MG63 (cell line): ENCODE measurements at places on chromosomes 12 and 14. TPM values are rescaled to one million over a fixed set of nuclear protein-coding genes. Genes with fewer than 3 reads are reported as not detected.

PLA2G1B gene
- not detected in 2 replicates for total RNA-seq

ZBTB25 gene
- 0.57 and 1.6 TPM in 2 replicates for total RNA-seq

NUDT14 gene
- 10.0 and 18.7 TPM in 2 replicates for total RNA-seq

TMEM119 gene
- 24.2 and 31.2 TPM in 2 replicates for total RNA-seq

ATP2B1 gene
- total RNA-seq, result 14.3 and 22.4 TPM in 2 replicates

C12orf76 gene
- total RNA-seq, result 0.47 and 8.3 TPM in 2 replicates

PRPH gene
- 5.0 and 7.1 TPM in 2 replicates for total RNA-seq

BHLHE41 gene
- total RNA-seq, result 0.03 TPM in 1 of 2 replicates, not detected in the other

ART4 gene
- not detected in 2 replicates for total RNA-seq

FANCM gene
- total RNA-seq, result 2.2 and 6.1 TPM in 2 replicates

MMP14 gene
- 85.2 and 124 TPM in 2 replicates for total RNA-seq

LRP1-AS gene
- total RNA-seq, result not detected in 2 replicates

DPPA3 gene
- not detected in 2 replicates for total RNA-seq

POTEG gene
- total RNA-seq, result not detected in 2 replicates

CDCA3 gene
- 29.8 and 110 TPM in 2 replicates for total RNA-seq

IFNG-AS1 gene
- not detected in 2 replicates for total RNA-seq

DNA sequence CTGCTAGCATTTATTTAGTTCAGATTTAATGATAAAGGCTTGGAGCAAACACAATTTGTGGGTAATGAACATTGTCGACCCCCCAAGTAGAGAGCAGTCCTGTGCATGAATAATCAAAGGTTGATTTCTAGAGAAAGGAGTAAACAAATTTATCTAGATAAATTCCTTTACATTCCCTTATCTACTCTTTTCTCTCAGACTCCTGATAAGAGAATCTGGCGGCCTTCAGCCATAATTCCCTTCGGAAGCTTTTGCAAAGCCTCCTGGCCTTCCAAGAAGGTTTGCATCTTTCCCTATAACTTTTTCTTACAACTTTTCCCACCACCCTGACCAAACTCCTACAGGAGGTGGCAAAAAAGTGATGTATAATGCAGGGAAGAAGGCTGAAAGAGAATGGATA is 42.1 kb downstream of the TMTC3 start:
- DNase-seq, result no peak

DNA sequence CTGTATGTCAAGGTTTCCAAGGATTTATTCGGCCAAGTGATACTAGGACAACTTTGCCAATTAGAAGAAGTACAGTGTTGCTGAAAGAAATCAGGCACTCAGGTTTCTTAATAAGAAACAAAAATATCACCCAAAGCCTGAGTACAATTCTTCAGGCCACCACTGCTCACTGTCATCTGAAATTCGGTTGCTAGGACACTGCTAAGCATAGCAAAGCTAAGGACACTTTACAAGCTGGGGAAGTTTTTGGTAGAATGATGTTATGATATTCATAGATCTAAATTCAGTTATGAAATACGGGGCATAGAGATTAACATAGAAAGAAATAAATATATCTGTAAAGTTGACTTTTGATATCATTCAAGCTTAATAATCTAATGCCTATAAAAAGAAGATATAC is 505.1 kb downstream of the NELL2 start:
- no peak for DNase-seq

DNA sequence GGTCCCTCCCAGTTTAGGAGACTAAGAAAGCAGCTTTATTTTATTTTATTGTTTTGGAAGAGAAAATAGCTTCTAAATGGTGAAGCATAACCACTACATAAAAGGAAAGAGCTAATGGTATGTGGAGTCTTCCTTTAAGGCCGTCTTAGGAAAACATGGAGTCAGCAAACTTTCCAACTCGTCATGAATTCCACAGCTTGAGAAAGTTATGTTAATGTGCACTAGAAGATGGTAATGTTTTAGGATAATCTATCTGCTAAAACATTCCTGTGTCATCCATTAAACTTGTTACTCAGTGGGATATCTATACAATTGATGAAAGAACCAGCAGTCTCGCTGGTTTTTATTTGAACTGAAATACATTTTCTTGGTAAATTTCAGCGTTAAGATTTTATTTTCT is 448.4 kb upstream of the SEL1L start:
- DNase-seq, result no peak

- DNase-seq, result no peak
Measured at GRCh38 chr12:9754099-9754927, 6.4 kb downstream of the CD69 start.

- peak; percentile 84 for DNase-seq
Measured at GRCh38 chr12:124520265-124520701, 47.1 kb downstream of the NCOR2 start.

DNA sequence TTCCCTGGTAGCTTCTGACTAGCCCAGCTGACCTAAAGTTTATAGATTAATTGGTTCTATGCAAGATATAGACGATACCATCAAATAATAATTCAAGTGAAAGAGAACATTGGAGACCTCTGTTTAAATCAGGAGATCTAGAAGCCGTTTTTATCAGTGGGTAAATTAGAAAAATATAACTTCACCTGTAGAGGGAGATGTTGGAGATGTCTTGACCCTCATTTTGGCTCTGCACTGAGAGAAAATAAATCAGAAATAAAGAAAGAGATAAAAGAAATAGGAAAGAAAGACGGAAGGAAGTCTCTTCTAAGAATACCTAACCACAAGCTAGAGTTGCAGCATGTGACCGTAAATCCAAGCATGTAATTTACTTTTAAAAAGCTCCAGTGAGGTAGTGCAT is 684.5 kb downstream of the C12orf50 start:
- DNase-seq, result no peak

- DNase-seq, result no peak
Measured at GRCh38 chr14:90132821-90133570, 71.2 kb downstream of the KCNK13 start.

DNA sequence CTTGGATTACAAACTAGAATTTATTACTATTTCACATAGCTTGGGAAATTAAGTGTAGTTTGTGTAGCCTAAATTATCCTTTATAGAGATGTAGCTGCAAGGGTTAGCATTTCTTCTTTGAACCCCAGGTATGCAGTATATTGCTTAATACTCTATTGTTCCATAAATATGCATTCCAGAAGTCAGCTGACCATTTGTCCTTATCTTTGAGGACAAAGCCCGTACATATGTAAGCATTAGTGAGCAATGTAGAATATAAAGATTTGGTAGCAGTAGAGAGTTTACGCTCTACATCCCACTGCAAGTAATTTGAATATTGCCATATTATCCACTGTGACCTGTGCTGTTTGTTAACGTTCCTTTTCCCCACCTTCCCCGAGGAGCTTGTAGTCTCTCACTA is 26.9 kb downstream of the PPM1A start:
- no peak for DNase-seq

- no peak for DNase-seq
Measured at GRCh38 chr12:122985338-122986257, 5.1 kb downstream of the ARL6IP4 start.

DNA sequence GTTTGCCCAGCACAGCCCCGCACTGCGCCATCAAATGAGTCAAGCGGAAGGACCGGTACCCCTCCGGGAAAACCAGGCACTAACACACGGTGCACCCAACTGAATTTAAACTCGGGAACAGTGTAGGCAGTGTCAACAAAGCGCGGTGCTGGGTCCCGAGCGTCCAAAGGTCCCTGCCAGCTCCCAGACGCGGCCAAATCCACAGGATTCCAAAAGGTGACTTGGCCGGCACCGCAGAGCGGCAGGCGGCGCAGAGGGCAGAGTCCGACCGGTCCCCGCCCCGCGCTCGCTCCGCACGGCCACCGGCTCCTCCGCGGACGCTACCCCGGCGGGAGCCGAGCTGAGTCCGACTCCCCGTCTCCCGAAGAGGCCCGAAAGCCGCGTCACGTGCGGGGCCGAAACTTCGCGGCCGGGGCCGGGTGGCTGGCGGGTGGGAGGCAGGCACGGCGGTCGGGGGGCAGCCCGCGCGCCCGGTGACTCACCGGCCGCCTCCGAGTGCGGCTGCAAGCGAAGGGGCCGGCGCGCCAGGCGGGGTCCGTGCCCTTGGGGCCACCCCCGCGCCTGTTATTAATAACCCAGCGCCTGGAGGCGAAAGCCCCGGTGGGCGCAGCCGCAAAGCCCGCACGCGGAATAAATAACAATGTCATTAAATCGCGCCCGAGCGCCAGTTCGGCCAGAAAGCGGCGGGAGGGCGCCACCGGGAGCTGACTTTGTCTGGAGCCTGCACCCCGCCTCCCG is 863 bp downstream of the DENND5B start:
- DNase-seq, result peak; percentile 82

- no peak for DNase-seq
Measured at GRCh38 chr14:88233915-88234314, 89.2 kb downstream of the KCNK10 start.

DNA sequence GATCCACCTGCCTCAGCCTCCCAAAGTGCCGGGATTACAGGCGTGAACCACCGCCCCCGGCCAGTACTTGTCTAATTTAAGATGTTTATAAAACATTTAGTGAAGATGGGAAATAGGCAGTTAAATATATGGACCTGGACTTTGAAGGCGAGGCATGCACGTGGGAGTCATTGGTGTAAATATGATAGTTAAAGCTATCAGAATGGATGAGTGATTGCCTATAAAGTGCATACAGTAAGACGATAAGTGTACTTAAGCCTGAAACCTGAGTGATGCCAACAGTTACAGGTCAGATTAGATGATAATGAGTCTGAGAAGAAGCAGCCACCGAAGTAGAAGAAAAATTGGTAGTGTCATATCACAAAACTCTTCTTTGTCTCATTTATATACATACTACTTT is 11.5 kb downstream of the RAD51B start:
- DNase-seq, result no peak

GRCh38 chr12:20492251-20492760 is 124.0 kb downstream of the PDE3A start:
- peak; percentile 62 for DNase-seq

GRCh38 chr12:115049614-115050013 is 365.6 kb upstream of the TBX3 start:
- no peak for DNase-seq

DNA sequence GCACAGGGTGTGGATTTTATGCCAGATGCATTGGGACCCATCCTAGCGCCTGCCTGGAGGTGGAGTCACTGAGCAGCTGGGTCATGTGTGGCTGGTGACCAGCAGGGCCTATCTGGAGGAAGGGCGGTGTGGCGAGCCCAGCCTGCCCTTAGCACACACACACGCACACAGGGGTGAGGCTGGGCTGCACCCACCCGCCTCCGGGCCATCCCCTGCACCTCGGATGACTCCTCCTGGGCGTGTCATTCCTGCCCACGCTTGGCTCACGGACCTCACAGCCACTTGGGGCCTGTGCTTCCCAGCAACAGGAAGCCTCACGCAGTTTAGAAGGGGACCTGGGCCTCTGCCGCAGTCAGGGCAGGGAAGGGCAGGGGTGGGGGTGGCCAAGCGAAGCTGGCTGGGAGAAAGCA is 36.2 kb upstream of the FZD10 start:
- peak; percentile 58 for DNase-seq

- DNase-seq, result no peak
Measured at GRCh38 chr12:10186299-10186698, 7.5 kb downstream of the TMEM52B start.

DNA sequence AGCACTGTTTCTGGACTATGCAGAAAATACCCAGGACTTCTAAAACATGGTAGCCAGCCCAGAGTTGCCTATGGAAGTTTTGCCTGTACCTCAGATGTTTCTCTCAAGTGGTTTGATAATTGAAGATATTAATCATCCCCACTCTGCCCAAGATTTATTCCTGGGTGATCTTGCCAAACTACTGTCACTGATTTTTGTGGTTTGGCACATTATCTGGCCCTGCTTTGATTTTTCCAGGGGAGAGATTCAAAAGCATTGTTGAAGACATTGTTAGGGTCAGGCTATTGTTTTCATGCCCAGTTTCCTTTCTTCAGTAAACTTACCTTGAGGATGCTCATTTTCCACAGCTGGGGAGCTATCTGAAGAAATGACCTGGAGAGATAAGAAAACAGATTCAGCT is 5.8 kb downstream of the PRKAG1 start:
- DNase-seq, result no peak

DNA sequence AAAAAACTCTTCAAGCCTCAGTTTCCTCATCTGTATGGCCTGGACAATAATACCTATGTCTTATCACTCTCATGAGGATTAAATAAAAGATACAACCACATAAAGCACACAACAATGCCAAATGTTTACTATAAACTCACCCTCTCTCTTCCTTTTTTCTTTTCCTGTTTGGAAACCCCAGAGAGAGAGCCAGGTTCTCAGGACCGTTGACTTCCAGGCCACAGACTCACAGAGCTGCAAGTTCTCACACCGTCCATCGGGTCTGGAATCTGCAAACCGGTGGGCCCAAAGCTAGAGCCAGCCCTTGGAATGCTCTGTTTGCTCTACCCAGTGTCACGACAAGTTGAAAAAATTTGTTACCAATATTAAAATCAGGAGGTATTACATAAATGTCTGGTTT is 4.6 kb upstream of the CD4 start:
- no peak for DNase-seq

GRCh38 chr14:61174987-61175386 is 106.2 kb downstream of the TMEM30B start:
- no peak for DNase-seq

- no peak for DNase-seq
Measured at GRCh38 chr14:77843651-77844050, 43.7 kb downstream of the ADCK1 start.

GRCh38 chr12:98591209-98591608 is 2.3 kb upstream of the SLC25A3 start:
- DNase-seq, result no peak

GRCh38 chr12:59486827-59487226 is 109.0 kb upstream of the SLC16A7 start:
- DNase-seq, result no peak

DNA sequence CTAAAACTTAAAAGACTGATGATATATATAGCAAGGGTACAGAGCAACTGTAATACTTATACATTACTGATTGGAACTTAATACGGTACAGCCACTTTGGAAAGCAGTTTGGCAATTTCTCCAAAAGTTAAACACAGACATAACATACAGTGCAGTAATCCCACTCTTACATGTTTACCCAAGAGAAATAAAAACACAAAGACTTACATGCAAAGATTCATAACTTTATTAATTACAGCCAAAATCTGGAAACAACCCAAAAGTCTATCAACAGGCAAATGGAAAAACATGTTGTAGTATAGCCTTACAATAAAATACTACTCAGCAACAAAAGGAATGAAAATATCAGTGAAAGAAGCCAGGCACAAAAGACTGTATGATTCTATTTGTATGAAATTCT is 84.6 kb downstream of the GARIN6 start:
- no peak for DNase-seq

- DNase-seq, result peak; percentile 62
Measured at GRCh38 chr12:22282283-22282682, 52.2 kb downstream of the ST8SIA1 start.

GRCh38 chr12:124311292-124312109 is 16.6 kb downstream of the RFLNA start:
- no peak for DNase-seq
